ENCODE measurements at places on chromosomes 11 and 22.
A peak's percentile ranks its signal among the peaks of the same experiment; 100 is the strongest.

- no peak for DNase-seq
Measured at GRCh38 chr11:9796854-9797253, 133.0 kb downstream of the SWAP70 start.

DNA sequence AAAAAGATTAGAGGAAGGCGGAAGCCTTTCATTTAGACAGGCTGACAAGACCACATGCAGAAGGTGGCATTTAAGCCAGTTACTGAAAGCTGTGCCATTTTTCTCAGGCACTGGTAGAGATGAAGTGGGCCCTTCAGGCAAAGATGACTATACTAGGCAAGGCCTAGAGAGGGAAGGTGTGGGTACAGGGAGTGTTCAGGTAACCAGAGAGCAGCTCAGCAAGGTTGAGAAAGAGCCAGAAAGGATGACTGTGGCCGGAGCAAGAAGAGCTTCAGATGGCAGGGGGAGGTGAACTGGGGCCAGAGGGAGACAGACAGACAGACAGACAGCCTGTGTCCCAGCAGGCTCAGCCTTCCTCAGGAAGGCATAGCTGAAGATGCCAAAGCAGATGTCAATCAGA lies 88.1 kb upstream of the NARS2 start:
- DNase-seq, result no peak

GRCh38 chr11:26330262-26330661 lies 1.7 kb upstream of the ANO3 start:
- no peak for DNase-seq

GRCh38 chr11:106997227-106997626 lies 21.0 kb downstream of the GUCY1A2 start:
- DNase-seq, result no peak

DNA sequence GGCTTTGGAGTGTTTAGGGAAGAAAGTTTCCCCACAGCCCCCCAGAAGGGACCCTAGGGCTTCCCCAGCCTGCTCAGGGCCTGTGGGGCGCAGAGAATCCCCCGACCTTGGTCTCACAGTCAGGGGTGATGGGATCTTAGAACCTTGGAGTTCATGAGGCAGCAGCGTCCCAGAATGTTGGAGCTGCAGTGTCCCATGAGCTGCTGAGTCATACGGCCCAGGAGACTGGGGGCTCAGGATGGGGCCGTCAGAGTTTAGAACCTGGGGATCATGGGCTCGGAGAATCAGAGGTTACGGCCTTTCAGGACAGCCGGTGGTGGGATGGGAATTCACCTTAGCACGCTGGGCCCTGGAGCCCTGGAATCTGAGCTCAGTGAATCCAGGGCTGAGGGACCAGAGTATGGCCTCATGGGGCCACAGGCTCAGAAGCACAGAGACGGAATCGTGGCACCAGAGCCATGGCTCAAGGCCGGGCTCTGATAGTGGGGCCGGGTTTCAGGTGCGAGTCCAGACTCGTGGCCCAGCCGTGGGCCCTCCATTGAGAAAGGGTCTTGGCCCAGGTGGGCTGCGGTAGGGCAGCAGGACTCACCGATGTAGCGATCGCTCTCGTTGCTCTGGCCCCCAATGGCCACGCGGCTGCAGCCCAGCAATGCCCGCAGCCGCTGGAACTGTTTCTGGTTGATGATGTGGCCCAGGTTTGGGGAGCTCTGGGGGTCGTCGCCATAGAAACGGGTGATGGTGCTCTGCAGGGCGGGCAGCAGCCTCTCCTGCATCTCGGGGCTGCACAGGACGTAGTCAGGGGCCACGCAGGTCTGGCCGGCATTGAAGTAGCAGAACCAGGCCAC lies 9.5 kb downstream of the ALDH3B2 start:
- no peak for DNase-seq

DNA sequence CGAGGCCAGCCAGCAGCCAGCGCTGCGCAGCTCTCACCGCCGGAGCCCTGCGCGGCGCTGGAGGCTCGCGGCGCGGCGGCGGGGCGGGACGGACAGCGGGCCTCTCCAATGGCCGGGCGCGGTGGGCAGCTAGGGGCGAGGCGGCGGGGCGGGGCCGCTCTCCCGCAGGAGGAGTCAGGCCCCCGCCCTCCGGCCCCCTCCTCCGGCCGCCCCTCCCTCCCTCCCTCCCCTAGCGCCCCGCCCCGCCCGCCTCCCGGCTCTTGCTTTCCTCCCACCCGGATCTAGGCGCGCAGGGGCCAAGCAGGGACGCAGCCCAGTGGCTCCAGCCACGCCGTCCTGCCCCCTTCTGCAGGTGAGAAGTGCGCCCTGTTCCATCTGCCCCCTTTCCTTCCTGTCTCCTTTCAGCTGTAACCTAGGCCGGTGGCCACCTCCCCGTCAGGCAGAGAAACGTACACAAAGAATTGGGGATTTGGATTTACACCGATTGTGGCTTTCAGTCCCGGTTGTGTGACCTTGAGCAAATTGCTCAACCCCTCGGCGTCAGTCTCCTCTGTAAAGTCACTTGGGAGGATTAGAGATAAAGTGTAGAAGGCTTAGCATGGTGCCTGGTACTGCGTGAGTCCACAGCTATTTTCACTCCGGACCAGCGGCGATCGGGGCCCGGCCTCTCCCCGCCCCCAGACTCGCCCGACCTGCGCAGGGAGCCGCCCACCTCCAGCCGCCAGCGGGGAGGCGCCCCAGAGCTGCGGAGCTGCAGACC lies at the start of gene FZD4:
Gene FZD4 (minus strand): TSS at position 35 of the 760 bp plus-strand sequence. CDS start 310 bp downstream, outside the sequence.
- peak; percentile 41 for DNase-seq

DNA sequence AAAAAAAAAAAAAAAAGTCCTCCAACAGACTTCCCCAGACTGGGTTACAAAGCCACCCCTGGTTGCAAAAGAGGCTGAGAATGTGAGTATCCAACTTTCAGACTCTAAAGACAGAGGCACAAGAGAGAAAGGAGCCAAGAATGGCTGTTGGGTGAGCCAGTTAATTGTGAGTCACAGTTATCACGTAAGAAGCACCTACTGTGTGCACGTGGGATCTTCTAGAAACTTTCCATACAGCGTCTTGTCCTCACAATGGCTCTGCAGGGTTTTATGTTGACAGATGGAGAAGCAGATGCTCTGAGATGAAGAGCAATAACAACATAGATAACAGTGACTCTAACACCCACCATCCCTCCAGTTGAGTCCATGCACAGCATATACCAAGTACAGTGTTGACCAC lies 41.0 kb downstream of the CD82 start:
- no peak for DNase-seq

- no peak for DNase-seq
Measured at GRCh38 chr22:47837703-47838102, 1075.3 kb downstream of the TBC1D22A start.

GRCh38 chr11:95849087-95849825 lies 59.0 kb downstream of the CEP57 start:
- DNase-seq, result no peak

GRCh38 chr11:123427405-123427804 lies 2.7 kb upstream of the GRAMD1B start:
- no peak for DNase-seq

DNA sequence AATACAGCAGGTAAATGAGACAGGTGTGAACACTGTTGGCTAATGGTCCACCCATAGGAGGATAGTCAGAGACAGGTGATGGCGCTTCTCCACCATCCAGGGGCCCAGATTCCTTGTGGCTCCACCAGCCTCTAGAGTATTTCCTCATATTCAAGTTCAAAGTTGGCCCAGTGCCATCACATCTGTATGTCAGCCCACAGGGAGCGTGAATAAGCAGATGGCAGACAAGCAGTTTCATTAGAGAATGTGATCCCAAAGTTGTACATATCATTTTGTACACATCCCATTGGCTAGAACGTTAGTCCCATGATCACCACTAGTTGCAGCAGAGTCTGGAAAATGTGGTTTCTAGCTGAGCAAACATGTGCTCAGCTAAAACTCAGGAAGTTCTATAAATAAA lies 11.0 kb upstream of the CWF19L2 start:
- DNase-seq, result no peak

DNA sequence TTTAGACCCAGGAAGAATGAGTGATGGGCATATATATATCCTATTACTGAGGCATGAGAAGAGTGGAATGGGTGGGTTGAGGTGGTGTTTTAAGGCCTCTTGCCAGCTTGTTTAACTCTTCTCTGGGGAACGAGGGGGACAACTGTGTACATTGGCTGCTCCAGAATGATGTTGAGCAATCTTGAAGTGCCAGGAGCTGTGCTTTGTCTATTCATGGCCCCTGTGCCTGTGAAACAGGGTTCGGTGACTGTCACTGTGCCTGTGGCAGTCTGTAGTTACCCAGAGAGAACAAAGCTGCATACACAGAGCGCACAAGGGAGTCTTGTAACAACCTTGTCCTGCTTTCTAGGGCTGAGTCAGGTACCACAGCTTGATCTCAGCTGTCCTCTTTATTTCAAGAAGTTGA lies 11.7 kb downstream of the LIMK2 start:
- DNase-seq, result no peak

DNA sequence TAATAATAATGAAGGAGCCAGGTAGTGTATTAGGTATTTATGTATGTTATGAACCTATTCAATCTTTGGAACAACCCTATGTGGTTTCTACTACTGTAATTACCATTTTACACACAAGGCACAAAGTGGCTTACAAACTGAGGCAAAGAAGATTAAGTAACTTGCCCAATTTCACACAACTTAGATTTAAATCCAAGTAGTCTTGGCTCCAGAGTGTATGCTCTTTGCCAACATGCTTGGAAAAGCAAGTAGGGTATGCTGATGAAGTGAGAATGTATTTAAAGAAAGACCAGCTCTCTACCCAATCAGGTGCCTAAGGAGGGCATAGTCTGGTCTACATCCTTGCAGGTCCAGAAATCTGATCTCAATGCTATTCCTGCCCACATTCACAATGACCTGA lies 463.2 kb downstream of the METTL15 start:
- DNase-seq, result no peak

DNA sequence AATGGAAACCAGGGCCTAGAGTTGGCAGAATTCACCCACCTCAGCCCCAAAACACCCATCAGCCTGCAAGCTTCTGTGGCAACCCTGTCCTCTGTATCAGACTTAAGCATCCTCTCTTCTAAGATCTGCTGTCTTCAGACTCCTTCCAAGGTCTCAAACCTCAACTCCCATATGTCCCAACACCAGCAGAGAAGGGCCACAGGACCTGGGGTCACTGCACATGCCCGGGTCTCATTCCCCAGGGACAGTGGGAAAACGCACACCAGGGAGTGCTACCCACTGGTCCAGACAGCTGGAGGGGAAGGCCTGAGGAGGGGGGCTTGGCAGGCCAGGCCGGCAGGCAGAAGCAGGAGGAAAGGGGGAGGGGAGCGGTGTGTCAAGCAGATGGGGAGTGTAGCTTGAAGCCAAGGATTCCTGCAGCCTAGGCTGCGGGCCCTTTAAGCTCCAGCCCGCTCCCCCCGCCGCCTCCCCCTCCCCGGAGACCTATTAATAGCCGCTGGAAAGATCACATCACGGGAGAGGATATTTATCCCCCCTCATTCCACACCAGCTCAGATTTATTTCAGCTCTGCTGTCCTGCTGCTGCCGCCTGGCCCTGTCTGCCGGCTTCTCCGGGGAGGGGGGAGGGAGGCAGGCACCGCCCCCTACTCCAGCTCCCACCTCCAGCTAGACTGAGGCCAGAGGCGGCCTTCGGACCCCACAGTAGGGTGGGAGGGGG lies 16.7 kb downstream of the BCL9L start:
- DNase-seq, result no peak

- DNase-seq, result no peak
Measured at GRCh38 chr11:45807792-45808238, 2.9 kb downstream of the SLC35C1 start.

DNA sequence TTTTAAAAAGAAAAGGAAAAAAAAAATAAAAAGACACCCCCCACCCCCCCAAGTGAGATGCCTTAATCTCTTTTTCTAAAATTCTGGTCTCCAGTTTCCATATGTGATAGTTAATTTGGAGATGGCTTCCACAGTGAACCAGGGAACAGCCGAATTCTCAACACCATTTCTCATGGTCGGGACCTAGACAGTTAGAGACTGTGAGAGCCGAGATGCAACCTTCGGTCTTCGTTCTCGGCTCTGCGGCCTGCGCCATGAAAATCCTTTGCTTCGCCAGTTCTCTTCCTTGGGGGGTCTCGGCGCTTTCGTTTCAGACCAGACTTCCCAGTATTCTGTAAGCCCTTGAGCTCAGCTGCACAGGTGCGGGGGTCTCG lies 723 bp downstream of the CACNG2 start:
- DNase-seq, result no peak

- no peak for DNase-seq
Measured at GRCh38 chr11:13128354-13128753, 119.2 kb downstream of the RASSF10 start.

DNA sequence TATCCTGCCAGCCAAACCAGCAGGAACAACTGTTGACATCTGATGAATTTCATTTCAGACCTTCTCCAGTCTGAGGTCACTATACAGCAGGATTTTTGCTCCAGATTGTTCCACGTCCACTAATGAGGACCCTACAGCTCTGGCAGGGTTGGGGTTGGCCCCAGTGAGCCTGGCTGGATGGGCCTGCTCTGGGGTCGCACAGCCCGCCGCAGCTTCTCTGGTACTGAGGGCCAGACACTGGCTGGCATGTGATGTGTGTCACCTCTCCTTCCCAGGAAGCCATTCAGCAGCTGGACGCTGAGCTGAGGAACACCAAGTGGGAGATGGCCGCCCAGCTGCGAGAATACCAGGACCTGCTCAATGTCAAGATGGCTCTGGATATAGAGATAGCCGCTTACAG lies 5.4 kb downstream of the NEFH start:
- DNase-seq, result no peak

DNA sequence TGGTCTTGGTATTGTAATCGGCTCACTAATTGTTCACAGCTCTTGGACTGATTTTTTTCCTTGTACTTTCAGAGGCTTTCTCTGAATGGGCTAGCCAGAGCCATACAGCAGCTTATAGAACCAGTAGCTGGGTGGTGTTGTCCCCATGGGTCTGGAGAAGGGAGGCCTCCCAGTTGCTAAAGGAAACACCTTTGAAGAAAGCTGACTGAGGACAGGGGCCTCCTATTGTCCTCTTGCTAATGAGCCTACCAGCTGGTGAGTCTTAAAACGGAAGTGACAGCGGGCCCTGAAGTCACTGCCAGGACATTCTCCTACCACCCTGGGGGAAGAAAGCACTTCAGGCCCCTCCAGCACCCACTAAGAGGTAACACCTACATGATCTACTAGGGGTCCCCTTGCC lies 9.9 kb downstream of the FADS3 start:
- no peak for DNase-seq

DNA sequence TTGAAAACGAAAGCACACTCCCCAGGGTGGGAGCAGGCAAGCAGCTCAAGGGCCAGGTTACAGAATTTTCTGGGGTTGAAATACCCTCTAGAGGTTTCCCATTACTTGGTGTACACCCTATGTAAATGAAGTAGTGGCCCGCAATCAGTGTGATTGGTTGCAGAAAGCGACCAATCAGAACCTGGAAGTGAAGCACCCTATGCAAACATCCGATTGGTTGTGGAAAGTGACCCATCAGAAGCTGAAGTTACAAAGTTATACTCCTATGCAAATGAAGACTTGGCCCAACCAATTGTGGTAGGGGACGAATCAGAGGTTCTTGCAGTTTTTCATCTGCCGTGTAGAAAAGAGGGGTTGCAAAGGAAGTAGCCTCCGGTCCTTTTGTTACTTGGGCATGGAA lies 19.2 kb downstream of the PRR5 start:
- no peak for DNase-seq
